ENCODE measurements at places on chromosomes 7 and 10. TPM values are rescaled to one million over a fixed set of nuclear protein-coding genes. Genes with fewer than 3 reads are reported as not detected.

The SEMA3C gene
- not detected for total RNA-seq

The LRIT1 gene
- total RNA-seq, result not detected

The IFRD1 gene
- total RNA-seq, result 101 TPM

The GIMAP4 gene
- total RNA-seq, result 0.27 TPM

The ODAD2 gene
- not detected for total RNA-seq

The NPFFR1 gene
- not detected for total RNA-seq

The WNT8B gene
- total RNA-seq, result not detected

The EEPD1 gene
- total RNA-seq, result 4.1 TPM

The TMEM26 gene
- not detected for total RNA-seq

The LIPF gene
- total RNA-seq, result not detected

The LOXL4 gene
- not detected for total RNA-seq

The NEUROD6 gene
- not detected for total RNA-seq

The NEBL gene
- total RNA-seq, result not detected

The ABCB4 gene
- total RNA-seq, result 45.0 TPM

The SRGN gene
- total RNA-seq, result 49.9 TPM

The HDAC9 gene
- 64.8 TPM for total RNA-seq

The PPP1R17 gene
- total RNA-seq, result 0.20 TPM

The ZNF783 gene
- total RNA-seq, result 43.8 TPM

The LRRN3 gene
- not detected for total RNA-seq
